ENCODE measurements at places on chromosomes 12 and 14. TPM values are rescaled to one million over a fixed set of nuclear protein-coding genes. Genes with fewer than 3 reads are reported as not detected.

The ACTN1 gene
- total RNA-seq, result 127 TPM

The PRKAG1 gene
- total RNA-seq, result 94.4 TPM

The TRIM9 gene
- 0.48 TPM for total RNA-seq

The KRT8 gene
- total RNA-seq, result 20.7 TPM

The SYNDIG1L gene
- not detected for total RNA-seq

The FLVCR2 gene
- 0.99 TPM for total RNA-seq

The LALBA gene
- not detected for total RNA-seq

The TMEM30B gene
- total RNA-seq, result not detected

The TPPP2 gene
- total RNA-seq, result not detected

The TMED10 gene
- total RNA-seq, result 364 TPM

The SOCS2 gene
- 5.7 TPM for total RNA-seq

The PRMT5 gene
- 76.9 TPM for total RNA-seq

The TEDC1 gene
- 15.4 TPM for total RNA-seq
